Aorta (tissue), 5 donors: ENCODE measurements at places on chromosomes 2 and 18.
A peak's percentile ranks its signal among the peaks of the same experiment; 100 is the strongest.

GRCh38 chr2:10493634-10494281 lies 45.6 kb upstream of the ODC1 start:
- no peak for DNase-seq

GRCh38 chr2:241730671-241731293 lies 3.6 kb upstream of the D2HGDH start:
- no peak for DNase-seq

- no peak for DNase-seq
Observed at GRCh38 chr2:70094171-70094977, 7.1 kb downstream of the PCBP1 start.

- no peak for DNase-seq
Observed at GRCh38 chr2:224196810-224197209, 157.7 kb upstream of the SERPINE2 start.

DNA sequence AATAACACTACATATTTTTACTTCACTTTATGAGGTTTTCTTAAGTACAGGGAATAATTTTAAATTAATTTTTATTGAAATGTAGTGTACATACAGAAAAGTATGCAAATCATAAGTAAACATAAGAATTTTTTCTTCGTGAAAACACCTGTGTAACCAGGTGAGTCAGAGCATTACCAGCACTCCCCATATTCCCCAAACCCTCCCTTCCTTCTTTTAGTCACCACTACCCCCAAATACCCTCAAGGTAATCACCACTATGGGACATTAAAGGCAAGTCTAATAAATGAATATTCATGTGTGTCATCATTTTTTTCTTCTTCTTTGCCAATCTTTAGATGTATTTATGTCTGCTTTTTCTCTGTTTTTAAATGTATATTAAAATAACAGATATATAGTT lies 139.9 kb upstream of the LTBP1 start:
- DNase-seq = no peak

DNA sequence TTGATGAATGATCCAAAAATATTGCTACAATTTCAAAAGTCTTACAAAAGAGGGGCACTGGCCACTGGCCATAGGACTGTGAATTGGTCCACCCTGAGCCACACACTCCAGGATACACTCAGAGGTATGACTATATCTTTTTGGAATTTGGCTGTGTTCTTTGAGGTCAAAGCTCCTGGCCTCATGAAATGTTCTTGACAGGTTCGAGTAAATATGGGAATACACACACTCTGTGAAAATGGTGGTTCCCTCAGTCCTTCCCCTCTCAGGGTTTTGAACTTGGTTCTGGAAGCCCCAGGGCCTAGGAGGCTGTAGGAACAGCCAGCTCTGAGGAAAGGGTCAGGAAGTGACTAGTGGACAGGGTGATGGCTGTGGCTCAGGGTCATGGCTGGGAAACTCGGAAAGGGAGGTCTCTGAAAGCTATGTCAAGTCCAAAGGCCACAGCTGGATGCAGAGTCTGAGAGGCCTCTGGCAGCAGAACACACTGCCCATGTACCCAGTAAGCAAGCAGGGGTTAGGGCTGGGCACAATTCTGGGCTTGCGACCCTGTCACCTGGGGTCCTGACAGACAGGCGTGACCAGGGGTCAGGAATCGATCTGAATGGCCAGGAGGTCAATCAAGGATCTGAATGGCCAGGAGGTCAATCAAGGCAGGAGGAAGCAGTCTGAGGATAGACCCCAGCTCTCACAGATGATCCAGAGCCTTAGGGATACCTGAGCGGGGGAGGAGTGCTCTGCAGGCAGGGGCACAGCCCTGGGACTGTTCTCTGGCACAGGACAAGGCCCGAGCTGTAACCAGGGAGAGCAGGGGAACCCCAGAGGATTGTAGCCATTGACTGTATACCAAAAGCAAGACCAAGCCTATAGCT lies 223.4 kb upstream of the SMAD2 start:
- no peak for DNase-seq

DNA sequence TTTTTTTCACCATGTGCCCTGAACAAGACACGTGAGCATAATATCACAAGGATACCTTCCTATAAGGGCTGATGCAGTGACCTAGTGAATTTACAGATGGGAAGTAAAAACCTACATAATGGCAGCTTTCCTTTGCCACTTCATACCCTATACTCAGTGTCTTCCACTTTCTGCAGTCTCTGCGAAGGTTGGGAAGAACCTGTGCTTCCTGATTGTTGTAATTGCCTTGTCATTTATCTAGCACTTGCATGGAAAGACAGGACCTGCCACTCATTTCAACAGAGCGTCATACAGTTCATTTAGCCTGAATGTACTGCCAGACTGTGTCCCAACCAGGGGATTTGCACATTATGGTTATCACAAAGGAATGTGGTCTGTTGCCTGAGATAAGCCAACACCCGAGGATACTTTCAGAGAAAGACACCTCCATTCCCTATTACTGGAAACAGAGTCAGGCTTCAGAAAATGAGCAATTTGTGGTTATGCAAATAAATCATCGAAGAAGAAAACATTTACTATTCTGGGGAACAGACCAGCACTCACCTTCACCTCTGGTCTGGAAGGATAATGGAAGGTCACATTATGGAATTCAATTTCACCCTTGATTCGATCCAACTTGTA lies 55.0 kb downstream of the ABCB11 start:
- DNase-seq = no peak

GRCh38 chr18:62566199-62566598 lies 43.4 kb downstream of the ZCCHC2 start:
- DNase-seq = peak; percentile 79

DNA sequence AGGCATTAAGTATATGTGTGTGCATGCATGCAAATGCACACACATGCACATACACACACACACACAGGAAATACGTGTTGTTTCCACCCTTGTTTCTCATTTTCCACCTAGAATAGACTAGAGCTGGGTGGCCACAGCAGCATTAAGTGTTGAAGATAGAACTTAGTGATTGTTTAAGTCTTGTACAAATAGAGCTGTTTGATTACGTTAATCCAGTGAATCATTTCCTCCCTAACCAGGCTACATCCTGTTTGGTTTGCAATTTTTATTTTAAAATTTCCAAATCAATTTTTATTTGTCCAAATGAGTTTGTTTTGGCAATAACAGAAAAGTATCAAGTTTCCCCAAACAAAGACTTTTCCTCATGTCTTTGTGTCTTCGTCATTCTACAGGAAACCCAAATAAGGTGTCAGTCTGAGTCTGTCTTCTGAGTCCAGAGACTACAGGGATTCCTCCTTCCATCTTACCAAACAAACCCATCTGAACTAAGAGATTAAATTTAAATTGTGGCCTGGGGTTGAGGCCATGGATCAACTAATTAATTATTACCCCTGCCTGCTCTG lies 74.6 kb upstream of the GALNT5 start:
- no peak for DNase-seq

DNA sequence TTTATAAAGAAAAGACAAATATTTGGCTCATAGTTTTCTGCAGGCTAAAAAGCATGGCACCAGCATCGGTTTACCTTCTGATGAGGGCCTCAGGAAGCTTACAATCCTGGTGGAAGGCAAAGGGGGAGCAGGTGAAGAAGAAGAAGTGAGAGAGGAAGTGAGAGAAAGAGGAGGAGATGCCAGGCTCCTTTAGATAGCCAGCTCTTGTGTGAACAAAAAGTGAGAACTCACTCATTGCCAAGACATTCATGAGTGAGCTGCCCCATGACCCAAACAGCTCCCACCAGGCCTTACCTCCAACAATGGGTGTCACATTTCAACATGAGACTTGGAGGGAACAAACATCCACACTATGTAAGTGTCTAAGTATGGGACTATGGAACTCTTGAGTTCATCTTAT lies 14.3 kb downstream of the CCDC150 start:
- DNase-seq = no peak

- DNase-seq = no peak
Observed at GRCh38 chr2:60979231-60979630, 38.3 kb upstream of the PEX13 start.

DNA sequence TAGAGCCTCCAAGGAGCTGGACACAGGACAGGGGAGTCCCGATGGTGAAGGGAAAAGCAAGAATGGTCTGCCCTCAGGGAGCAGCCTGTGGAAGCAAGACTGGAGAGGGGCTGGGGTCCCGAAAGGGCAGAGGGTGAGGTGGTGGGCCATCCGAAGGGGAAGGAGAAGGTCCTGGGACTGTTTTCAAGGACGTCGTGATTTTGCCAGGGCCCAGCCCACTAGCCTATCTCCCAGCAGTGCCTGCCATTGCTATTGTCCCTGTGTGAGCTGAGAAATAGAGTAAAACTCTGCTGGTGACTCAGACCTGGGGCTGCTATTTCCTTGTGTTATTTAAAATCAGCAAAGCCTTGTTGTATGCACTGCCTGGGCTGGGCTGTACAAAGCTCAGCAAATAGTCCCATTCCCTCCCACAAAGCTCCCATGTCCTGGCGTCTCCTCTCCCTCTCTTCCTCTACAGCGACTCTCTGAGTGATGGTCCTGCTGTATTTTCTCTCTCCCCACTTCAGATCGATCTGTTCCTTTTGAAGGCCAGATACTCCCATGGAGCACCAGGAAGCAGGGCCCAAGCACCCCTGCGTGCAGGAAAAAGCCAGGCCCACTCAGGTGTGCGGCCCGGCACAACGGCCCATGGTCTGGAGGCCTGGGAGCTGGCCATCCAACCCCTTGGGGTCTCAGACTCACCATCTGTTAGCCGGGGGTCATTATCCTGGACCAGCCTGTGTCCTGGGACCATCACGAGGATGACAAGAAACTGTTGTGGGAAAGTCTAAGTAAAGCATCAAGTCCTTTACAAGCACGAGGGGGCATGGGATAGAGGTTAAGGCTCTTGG lies 65.0 kb upstream of the OTOF start:
- peak; percentile 14 for DNase-seq

DNA sequence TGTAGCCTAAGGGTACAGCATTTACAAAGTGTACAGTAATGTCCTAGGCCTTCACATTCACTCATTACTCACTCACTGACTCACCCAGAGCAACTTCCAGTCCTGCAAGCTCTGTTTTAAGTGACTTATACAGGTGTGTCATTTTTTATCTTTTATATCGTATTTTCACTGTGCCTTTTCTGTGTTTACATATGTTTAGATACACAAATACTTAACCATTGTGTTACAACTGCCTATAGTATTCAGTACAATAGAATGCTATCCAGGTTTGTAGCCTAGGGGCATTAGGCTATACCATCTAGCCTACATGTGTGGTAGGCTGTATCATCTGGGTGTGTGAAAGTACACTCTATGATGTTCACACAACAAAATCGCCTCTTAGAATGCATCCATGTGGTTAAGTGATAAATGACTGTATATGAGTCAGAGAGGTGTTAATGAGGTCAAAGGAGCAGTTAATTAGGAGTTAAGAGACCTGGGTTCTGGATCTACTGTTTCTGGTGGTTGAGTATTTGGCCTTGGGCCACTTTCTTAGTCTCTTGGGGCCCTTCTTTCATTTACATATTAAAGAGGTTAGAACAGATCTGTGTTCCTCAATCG lies 149.1 kb downstream of the GREB1L start:
- no peak for DNase-seq

GRCh38 chr2:99776206-99776905 lies 286.5 kb upstream of the REV1 start:
- no peak for DNase-seq

- no peak for DNase-seq
Observed at GRCh38 chr2:166057370-166058164, 70.3 kb downstream of the SCN1A start.

DNA sequence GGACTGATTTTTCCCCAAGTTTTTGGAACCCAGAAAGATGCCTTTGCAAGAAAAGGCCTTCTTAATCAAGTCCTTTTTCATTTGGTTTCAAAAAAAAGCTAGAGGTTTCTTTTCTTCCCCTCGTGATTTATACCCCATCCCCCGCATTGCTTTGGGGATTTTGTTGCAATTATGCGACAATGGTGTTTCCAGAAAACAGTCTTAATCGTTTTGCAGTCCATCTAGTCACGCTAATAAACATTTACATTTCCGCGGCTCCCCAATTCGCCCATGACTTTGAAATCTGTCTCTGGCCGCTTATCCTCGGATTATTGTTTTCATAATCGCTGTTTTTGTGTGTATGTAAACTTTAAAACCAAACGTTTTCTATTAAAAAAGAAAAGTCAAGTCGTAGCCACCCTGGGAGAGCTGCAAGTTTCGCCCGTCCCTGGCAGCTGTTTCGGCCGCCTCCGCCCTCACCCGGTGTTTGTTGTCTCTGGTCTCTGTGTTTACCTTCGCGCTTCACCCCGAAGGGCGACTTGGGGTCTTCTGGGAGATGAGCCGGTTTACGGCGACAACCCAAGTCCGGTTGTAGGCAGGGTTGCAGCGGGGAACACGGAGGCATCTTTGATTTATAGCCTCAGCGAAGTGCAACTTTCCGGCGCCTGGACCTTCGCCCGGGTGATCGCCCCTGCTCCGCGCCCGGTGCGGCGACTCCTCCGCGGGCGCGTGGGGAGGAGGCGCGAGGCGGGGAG lies 667 bp downstream of the SP9 start:
- DNase-seq = no peak

DNA sequence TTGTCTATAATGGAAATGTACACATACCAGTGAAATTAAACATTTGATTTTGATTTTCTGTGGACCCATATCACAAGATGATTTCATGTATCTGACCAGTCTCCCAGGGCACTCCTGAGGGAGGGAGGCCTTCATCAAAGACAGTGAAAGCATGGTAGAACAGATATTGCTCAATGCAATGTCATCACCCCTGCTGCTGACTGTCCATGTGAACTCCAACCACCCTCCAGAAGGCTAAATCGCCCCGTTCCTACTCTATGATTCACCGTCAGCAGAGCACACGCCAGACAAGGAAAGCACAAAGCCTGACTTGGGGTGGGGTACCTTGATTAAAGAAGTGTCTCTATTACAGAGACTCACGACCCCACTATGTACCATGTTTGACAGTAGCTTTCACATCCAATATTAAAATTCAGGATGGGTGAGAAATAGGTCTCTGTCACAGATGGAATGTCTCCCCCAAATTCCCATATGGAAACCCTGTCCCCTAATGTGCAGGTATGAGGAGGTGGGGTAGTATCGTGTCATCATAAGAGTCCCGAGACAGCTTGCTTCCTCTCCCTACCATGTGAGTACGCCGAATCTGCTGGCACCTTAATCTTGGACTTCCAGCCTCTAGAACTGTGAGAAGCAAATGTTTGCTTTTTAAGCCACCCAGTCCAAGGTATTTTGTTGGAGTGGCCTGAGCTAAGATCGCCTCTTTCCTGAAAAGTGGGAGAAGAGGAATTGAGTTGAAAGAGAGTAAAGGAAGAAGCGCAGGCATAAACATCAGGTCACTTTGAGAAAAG lies 42.4 kb downstream of the CYB5A start:
- no peak for DNase-seq

DNA sequence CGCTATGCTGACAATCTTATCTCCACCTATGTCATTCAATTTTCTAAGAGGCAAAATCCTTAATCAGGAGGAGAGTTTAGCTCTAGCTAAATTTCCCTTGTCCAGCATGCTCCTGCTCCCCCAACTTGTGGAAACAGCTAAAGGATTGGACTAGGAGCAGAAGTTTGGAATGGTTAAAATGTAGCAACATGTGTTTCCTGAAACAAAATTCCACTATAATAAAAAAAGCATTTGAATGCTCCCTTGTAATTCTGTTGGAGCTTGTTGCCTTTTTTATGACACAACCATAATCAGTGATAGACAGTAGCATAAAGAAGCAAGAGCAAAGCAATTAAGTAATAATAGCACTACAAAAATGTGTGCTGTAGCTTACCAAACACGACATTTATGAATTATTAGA lies 6.9 kb downstream of the ACTR3 start:
- no peak for DNase-seq
